ENCODE measurements at places on chromosomes 13 and 19.

GRCh38 chr13:40776681-40777165 lies 5.7 kb upstream of the MRPS31 start:
- no peak for DNase-seq

- peak; percentile 70 for DNase-seq
These were observed 33.1 kb downstream of the CEBPG start for GRCh38 chr19:33406521-33407139.

DNA sequence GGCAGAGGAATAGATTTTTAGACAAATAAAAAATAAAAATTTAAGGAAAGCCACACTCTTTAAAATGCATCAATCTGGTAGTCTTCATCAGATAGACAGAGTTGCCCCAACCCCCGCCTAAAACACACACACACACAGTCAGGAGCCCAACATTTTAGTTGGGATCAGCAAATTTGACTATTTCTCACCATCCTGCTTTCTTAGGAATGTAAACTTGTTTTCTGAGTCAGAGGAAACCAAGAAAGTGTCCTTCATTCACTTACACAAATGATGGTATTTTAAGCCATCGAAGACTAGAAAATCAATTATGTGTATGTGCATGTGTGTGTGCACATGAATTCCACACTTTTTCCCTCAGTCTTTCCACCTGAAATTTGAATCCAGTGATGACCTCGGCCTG lies 1657.5 kb downstream of the SLITRK1 start:
- DNase-seq = no peak

DNA sequence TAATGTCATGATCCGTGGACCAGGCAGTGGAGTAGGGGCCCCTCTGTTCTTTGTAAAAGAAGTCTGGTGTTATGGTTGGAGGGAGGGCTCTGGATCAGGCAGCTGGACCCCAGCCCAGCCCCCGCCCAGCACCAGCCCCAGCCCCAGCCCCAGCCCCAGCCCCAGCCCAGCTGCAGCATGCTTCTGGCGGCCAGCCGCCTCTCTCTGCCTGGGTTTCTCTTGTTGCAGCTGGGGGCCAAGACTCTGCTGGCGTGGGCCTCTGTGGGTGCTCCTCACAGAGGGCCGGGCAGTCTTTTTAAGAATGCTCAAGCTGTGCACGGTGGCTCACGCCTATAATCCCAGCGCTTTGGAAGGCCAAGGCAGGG lies 17.9 kb downstream of the DOT1L start:
- DNase-seq = no peak

- DNase-seq = no peak
These were observed 1.4 kb upstream of the RAVER1 start for GRCh38 chr19:10334588-10335351.

All from stimulated activated CD8-positive, alpha-beta memory T cell treated with anti-CD3 and anti-CD28 coated beads, Interleukin-4, amount 100 ng/mL, for 4 hours (primary cell).